ENCODE measurements at places on chromosomes 4 and X. TPM values are rescaled to one million over a fixed set of nuclear protein-coding genes. Genes with fewer than 3 reads are reported as not detected.

Gene LETM1
- total RNA-seq = 79.7 TPM

GRCh38 chrX:31251336-31251735 is 179.5 kb upstream of the FTHL17 start:
- no peaks in the 10 kb centered on the region for H3K27me3 ChIP-seq
- H3K36me3 ChIP-seq = no peaks in the 10 kb centered on the region
- H3K4me3 ChIP-seq = no peak overlapping the region
- no peaks in the 10 kb centered on the region for H3K4me1 ChIP-seq

DNA sequence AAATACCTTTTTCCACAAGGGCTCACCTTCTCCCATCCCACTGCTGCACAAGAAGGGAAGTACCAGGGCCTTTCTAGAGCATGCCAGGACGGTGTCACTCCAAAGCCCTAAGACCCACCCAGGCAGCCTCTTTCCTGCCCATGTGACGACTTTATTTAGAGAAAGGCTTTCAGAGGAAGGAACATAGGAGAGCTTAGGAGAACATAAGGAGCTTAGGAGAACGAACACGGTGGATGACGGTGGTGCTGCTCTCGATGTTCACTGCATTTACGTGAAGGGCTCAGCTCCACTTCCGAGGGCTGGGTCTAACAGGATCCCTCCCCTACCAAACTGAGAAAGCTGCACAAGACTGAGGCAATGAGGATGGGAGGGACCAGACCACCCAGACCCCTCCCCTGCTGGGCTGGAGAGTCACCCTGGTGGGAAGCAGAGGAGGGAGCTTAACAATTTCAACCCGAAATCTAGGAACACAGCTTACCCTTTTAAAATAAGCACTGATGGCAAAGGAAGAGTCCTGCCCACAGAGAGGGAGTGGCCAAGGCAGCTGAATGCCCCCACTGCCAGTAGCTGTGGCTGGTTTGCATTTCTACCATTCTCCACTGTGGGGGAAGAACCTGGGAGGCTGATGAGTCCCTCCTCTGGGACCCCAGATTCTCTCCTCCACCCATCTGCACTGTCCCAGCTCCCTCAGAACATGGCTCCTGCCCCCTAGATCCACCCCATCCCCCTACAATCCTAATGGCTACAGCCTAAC is 29.8 kb downstream of the ZFYVE28 start:
- no peak overlapping the region for H3K27ac ChIP-seq
- no peaks in the 10 kb centered on the region for H3K36me3 ChIP-seq
- no peaks in the 10 kb centered on the region for H3K27me3 ChIP-seq
- no peak for DNase-seq

Gene SMIM10
- total RNA-seq = not detected

DNA sequence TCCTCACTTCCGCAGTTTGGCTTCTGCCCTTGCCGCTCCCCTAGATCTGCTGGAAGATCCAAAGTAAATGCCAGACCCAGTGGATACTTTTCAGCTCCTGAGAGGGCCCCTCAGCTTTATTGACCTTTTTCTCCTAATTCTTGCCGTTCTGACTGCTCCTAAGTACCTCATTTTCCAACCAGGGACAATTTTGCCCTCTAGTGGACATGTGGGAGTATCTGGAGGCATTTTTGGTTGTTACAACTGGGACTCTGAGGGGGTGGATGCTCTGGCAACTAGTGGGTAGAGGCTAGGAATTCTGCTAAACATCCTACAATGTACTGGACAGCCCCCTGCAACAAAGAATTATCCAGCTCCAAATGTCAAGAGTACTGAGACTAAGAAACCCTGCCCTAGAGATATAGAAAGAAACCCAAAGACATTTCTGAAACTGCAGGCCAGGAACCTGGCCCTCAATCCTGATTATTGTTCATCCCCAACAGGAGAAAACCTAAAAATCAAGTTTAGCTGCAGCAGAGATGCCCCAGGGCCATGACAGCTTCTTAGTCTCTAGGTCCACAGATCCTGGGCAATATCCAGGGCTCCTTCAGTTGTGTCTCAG is 3.4 kb downstream of the TEX13B start:
- H3K36me3 ChIP-seq = no peaks in the 10 kb centered on the region
- H3K4me1 ChIP-seq = no peaks in the 10 kb centered on the region
- DNase-seq = no peak
- no peak overlapping the region for H3K4me3 ChIP-seq
- no peaks in the 10 kb centered on the region for H3K27me3 ChIP-seq
- H3K27ac ChIP-seq = no peak overlapping the region

GRCh38 chr4:26822546-26822945 is 38.1 kb upstream of the STIM2 start:
- H3K4me3 ChIP-seq = no peak overlapping the region
- DNase-seq = no peak
- H3K4me1 ChIP-seq = peaks cover 7% of the 10 kb centered on the region
- H3K27me3 ChIP-seq = no peaks in the 10 kb centered on the region
- H3K36me3 ChIP-seq = no peaks in the 10 kb centered on the region

DNA sequence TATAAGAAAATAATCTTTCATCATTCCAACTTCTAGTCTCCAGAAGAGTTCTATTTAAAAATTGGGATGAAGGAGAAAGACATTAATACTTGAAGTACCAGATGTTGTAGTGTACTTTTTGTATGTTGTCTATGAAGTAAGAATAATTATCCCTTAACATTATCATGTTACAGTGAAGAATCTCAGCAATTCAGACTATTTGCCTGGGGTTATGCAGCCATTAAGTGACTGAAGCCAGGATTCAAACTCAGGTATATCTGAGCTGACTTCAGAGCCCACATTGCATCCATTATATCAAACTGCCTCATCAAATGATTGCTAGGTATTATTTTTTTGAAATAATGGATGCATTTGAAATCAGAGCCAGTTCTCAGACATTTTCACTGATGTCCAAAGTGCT is 76.1 kb upstream of the FHDC1 start:
- peaks cover 6% of the 10 kb centered on the region for H3K36me3 ChIP-seq
- no peak overlapping the region for H3K27ac ChIP-seq
- no peaks in the 10 kb centered on the region for H3K4me1 ChIP-seq

DNA sequence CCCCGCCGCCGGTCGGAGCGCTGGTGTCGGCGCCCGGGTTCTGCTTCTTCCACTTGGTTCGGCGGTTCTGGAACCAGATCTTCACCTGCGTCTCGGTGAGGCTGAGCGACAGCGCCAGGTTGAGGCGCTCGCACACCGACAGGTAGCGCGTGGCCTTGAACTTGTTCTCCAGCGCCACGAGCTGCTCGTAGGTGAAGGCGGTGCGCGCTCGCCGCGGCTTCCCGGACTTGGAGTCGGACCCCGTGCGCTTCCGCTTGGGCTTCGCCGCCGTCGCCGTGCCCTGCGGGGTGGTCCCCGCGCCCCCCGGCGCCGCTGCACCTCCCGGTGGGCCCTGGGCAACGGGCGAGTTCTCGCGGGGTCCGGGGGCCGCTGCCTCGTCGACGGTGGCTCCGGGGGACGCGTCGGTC is 3.1 kb downstream of the NKX1-1 start:
- no peaks in the 10 kb centered on the region for H3K36me3 ChIP-seq
- H3K27me3 ChIP-seq = peaks cover 63% of the 10 kb centered on the region
- no peak for DNase-seq
- H3K4me3 ChIP-seq = no peak overlapping the region

DNA sequence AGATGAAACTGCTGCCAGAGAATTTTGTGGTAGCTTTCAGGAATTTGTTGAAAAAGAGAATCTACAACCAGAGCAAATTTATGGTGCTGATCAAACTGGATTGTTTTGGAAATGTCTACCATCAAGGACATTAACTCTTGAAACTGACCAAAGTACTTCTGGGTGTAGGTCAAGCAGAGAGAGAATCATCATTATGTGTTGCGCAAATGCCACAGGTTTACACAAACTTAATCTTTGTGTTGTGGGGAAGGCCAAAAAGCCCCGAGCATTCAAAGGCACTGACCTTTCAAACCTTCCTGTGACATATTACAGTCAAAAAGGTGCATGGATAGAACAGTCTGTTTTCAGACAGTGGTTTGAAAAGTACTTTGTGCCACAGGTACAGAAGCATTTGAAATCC is 2.1 kb downstream of the TIGD2 start:
- peaks cover 23% of the 10 kb centered on the region for H3K4me1 ChIP-seq
- no peak overlapping the region for H3K27ac ChIP-seq
- no peak overlapping the region for H3K4me3 ChIP-seq
- no peak for DNase-seq

Gene EGF
- 0.26 TPM for total RNA-seq

Gene TCEAL2
- total RNA-seq = not detected

Gene GPR173
- 0.57 TPM for total RNA-seq

- H3K27ac ChIP-seq = no peak overlapping the region
- DNase-seq = no peak
- H3K36me3 ChIP-seq = peaks cover 82% of the 10 kb centered on the region
- no peak overlapping the region for H3K4me3 ChIP-seq
- H3K4me1 ChIP-seq = no peaks in the 10 kb centered on the region
These were observed 7.7 kb upstream of the STX18 start for GRCh38 chr4:4549534-4549933.

DNA sequence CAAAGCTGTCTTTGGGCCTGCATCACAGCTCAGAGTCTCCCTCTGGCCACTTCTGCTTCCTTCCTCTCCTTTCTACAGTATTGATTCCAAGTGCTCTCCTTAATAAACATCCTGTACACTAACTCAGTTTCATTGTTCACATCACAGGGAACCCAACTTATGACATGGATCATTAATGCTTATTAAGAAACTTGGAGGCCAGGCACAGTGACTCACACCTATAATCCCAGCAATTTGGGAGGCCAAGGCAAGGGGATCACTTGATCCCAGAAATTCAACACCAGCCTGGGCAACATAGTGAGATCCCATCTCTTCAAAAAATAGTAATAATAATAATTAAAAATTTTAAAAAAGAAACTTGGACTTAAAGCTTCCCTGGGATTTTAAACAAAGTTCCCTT is 89.2 kb upstream of the EFHC2 start:
- no peak for DNase-seq
- H3K4me1 ChIP-seq = no peaks in the 10 kb centered on the region
- no peak overlapping the region for H3K4me3 ChIP-seq
- no peak overlapping the region for H3K27ac ChIP-seq
- no peaks in the 10 kb centered on the region for H3K27me3 ChIP-seq
- no peaks in the 10 kb centered on the region for H3K36me3 ChIP-seq

- H3K27ac ChIP-seq = no peak overlapping the region
- H3K27me3 ChIP-seq = no peaks in the 10 kb centered on the region
- H3K4me1 ChIP-seq = no peaks in the 10 kb centered on the region
- DNase-seq = no peak
These were observed 291.7 kb upstream of the GATB start for GRCh38 chr4:152052451-152053057.

Gene MAGEA1
- not detected for total RNA-seq

Gene TMSB15C
- 0.35 TPM for total RNA-seq

Gene RGN
- total RNA-seq = not detected

DNA sequence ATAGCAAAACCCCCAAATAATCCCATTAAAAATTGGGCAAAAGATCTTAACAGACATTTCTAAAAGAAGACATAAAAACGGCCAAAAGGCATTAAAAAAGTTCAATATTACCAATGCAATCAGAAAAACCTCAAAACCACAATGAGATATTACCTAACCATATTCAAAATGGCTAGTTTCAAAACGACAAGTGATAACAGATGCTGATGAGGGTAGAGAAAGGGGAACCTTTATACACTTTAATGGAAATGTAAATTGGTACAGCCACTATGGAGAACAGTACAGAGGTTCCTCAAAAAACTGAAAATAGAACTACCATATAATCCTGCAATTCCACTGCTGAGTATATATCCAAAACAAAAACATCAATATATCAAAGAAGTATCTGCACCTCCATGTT is 6.2 kb downstream of the AADAT start:
- H3K27me3 ChIP-seq = no peaks in the 10 kb centered on the region
- H3K4me3 ChIP-seq = no peak overlapping the region
- H3K36me3 ChIP-seq = no peaks in the 10 kb centered on the region
- no peak for DNase-seq
- H3K27ac ChIP-seq = no peak overlapping the region
- H3K4me1 ChIP-seq = peaks cover 2% of the 10 kb centered on the region

GRCh38 chrX:106952988-106953387 is 32.8 kb downstream of the CLDN2 start:
- H3K27me3 ChIP-seq = no peaks in the 10 kb centered on the region
- H3K4me1 ChIP-seq = no peaks in the 10 kb centered on the region
- DNase-seq = no peak
- no peak overlapping the region for H3K27ac ChIP-seq
- H3K36me3 ChIP-seq = no peaks in the 10 kb centered on the region
- no peak overlapping the region for H3K4me3 ChIP-seq
